ENCODE measurements at places on chromosomes 6 and 20. TPM values are rescaled to one million over a fixed set of nuclear protein-coding genes. Genes with fewer than 3 reads are reported as not detected.

DNA sequence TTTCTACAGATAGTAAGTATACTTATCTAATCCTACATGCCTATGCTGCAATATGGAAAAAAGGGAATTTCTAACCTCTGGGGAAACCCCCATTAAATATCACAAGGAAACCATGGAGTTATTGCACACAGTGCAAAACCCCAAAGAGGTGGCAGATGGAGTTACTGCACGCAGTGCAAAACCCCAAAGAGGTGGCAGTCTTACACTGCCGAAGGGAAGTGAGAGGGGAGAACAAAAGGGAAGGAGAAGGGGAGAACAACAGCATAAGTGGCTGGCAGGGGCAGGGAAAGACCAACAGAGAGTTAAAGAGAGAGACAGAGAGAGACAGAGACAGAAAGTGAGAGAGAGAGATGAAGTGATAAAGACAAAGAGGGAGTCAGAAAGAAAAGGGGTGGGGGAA is 43.8 kb upstream of the EIF2S2 start:
- no peak for DNase-seq

- no peak for DNase-seq
Observed at GRCh38 chr6:32932132-32932868, 8.5 kb downstream of the HLA-DMB start.

GRCh38 chr6:92047860-92048259 is 1371.5 kb downstream of the EPHA7 start:
- no peak for DNase-seq

DNA sequence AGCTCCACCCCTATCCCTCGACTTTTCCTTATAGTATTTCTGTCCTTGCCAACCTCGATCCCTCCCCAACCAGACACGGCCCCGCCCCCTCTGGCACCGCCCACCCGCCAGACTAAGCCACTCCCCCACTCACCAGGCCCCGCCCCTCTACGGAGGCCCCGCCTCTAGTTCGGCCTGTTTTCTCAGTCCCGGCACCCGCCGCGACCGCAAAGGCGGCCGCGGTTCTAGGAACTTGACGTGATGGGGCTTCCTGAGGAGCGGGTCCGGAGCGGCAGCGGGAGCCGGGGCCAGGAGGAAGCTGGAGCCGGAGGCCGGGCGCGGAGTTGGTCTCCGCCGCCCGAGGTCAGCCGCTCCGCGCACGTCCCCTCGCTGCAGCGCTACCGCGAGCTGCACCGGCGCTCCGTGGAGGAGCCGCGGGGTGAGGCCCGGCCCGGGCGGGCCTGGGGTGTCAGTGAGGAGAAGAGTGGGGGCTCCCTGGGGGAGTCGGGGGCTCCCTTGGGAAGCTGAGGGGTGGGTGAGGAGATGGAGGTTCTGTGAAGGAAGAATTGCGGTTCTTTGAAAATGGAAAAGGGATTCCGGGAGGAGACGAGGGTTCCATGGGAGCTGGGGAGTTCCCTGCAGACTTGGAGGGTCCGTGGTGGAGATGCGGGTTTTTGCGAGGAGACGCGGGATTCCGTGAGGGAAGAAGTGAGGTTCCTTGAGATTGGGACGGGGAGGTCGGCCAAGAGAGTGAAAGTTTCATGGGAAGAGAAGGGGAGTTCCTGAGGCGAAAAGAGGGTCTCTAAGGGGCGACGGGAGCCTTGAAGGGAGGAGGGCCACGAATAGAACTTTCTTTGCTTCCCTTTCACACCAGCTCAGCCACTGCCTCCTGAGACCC is at the start of gene ACSS2:
TSS of gene ACSS2 (plus strand) at position 207 of the 877 bp plus-strand sequence. CDS start at position 241, 34 bp downstream.
- DNase-seq, result peak; percentile 97

DNA sequence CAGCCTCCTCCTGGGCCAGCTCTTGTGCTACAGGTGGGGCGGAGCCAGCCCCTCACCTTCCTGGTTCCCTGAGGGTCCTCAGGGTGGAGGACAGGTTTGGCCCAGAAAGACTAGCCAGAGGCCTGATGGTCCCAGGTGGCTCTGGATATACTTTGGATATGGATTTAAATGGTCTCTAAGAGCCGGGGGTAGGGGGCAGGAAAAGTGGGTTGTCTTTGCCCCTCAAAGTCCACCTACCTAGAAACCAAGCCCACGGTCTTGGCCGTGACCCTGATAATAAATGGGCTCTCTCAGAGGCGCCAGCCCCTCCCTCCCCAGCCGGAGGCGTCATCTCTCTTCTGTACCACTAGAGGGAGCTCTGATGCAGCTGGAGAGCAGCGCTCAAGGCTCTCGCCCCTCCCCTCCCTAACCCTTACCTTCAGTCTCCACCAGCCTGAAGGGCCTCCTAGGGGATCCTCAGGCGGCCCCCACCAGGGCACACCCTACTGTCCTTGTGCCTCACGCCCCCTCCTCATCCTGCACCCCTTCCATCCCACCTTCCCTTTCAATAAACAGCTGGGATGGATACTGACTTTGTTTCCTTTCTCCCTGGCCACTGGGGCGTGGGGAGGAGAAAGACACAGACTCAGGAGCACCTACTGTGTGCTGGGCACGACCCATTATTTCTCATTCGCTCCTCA is 7.5 kb downstream of the NRSN2 start:
- peak; percentile 67 for DNase-seq

DNA sequence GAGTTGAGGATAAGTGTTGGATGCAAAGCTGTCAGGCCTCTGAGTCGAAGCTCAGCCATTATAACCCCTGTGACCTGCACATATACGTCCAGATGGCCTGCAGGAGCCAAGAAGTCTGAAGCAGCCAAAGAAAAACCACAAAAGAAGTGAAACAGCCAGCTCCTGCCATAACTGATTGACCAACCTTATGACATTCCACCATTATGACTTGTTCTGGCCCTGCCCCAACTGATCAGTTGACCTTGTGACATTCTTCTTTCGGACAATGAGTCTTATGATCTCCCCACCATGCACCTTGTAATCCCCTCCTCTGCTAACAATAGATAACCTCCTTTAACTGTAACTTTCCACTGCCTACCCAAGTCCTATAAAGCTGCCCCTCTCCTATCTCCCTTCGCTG is 133.7 kb upstream of the AGPAT4 start:
- no peak for DNase-seq

- no peak for DNase-seq
Observed at GRCh38 chr20:52941808-52942207, 30.4 kb upstream of the TSHZ2 start.

GRCh38 chr6:3520281-3521230 is 63.7 kb upstream of the SLC22A23 start:
- no peak for DNase-seq

DNA sequence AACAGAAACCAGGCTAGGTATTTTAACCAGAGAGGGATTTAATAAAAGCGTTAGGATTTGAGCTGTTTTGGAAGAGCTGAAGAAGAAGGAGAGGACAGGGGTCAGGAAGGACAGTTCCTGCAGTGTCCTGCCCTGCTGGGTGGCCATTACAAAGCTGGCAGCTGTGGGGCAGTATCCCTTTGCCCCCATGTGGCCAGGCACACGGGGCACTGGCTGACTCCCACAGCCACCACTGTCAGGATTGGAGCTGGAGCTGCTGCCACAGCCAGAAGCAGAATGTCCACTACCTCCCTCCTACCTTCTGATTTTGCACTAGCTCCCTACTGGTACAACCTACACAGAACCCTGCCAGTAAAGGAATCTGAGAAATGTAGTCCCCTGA is 46.5 kb downstream of the SLC22A3 start:
- no peak for DNase-seq

DNA sequence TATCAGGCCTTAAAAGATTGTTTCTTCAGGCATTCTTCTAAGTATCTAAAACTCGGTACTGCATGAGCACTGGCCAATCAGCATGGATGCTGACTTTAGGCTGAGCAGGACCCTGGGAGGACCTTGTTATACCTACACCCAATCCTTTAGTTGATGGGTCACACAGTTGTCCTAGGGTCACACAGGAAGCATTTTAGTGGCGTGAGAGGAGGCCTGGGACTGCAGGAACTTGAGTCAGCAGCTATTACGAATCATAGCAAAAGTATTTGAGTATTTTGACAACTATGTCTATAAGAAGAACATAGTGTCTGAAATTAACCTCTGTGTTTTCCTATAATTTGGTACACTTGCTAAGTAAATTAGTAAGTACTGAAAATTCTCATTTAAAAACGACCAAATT is 741.4 kb downstream of the HACE1 start:
- no peak for DNase-seq

DNA sequence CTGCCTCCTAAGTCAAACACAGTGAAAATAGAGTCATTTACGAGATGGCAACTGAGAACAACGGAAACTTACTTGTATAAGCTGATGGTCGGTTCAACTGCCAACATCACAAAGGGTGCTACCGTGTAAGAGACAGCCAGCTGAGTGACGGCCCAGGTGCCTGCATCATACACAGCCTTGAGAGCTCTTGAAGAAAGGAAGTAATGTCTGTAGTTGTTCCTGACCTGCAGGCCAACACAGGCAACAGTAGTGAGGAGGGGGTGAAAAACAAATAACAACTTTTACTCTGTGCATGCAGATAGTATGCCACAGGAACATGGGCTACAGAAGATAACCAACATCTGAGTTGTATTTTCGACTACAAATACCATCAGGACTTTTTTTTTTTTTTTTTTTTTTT is 102.7 kb downstream of the MBOAT1 start:
- DNase-seq, result no peak

DNA sequence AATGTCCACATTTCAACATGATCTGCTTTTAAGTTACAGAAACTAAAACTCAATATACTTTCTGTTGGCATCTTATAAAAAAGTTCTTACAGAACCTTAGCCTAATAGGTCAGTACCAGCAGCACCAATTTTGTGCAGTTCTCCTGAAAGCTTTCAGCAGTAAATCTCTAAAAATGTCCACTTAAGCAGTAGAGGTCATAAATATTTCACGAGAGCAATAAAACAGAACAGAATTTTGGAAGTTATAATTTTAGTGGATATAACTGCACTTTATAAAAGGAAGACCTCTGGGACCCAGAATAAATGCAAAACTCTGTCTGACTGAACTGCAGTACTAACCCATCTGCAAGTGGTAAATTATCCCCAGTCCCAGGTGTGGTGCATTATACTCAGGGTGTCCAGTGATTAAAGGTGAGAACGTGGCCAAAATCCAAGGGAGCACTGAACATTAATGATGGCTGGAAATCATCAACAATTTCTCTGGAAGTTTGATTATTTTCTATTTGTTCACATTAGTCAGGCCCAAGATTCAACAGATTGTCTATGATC is 172.6 kb upstream of the RSPO3 start:
- no peak for DNase-seq

DNA sequence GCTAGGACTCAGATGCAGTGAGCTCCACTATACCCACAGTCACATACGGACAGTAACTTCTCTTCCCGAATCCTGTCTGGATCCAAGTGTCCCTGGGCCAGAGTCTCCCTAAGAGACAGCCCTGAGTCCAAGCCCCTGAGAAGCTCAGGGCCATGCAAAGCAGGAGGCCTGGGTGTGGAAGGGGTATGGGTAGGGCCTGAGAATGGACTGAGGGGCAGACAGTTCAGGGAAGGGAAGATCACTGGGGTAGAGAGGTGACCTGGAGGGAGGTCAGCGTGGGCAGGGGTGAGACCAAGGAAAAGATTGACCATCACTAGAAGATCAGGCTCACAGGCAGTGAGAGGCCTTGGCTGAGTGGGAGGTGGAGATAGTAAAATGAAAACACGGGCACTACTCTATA is 8.8 kb downstream of the RPS6KA2 start:
- no peak for DNase-seq

GRCh38 chr6:136895901-136896300 is 26.2 kb upstream of the SLC35D3 start:
- DNase-seq, result no peak

- no peak for DNase-seq
Observed at GRCh38 chr6:26550250-26550993, 12.3 kb downstream of the HMGN4 start.

DNA sequence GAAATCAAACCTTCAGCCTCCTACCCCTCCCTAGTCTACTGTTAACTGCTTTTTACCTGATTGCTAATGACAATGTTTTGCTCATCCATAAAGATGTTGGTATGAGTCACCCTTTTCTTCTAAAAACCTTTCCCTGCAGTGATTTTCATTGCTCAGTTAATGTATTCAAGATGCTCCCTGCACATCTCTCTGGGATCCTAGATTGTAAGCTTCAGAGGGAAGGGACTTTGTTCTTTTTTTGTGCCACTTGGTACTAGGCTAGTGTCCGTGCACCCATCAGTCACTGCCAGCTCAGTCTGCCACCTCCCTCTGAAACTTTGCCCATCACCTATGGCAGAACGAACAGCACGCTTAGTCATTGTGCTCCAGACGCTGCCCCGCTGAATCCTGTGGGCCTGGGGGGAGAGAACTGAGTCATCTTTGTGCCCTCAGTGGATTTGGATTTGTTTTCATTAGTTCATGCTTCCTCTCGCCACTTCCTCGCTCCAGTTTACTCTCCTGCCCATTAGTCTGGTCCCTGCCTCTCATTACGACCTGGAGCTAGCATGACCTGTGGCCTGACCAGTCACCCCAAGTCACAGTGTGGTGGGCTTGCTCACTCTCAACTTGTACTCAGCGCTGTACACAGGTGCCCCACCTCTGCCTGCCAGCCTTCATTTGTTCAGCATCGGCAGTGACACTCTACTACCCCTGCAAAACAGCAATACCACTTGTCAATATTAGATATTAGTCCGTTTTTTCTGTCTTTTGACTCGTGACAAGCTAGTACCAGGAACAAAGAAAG is 78.0 kb upstream of the TMEM181 start:
- no peak for DNase-seq

DNA sequence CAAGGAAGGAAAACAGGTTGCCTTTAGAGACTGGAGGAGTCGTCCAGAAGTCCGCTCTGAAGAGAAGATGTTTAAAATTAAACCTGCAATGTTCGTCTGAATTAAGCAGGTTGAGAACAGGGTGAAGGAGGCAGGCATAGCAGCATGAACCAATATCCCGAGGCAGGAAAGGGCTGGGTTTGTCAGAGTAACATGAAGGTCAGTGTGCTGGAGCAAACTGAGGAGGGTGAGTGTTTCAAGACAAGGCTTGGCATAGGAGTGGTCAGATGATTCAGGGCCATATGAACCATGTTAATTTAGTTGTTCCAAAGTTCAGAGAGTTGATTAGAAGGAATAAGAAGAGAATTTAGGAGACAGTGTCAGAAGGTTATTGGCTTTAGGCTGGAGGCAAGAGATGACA is 93.3 kb downstream of the UTRN start:
- DNase-seq, result no peak

DNA sequence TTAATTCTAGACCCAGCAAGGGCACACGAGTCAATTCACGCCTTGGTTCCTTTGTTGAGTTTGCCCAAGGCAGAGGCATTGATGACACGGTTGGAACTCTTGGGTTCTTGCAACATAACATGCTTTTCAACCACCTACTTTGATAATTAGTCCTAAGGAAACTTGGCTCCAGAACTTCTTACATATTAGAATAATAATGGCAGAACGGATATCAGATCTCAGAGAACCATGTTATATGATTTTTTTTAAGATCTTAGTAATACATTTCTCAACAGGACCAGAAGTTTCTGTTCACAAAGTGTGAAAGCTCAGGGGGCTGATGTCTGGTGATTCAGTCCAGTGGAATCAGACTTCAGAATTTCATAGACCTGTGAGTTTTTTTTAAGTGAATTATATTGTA is 19.2 kb downstream of the SPTLC3 start:
- no peak for DNase-seq

Gene PNLDC1
- 2.8 TPM for total RNA-seq

Gene RAE1
- 32.2 TPM for total RNA-seq

Gene GJA1
- 201 TPM for total RNA-seq

Gene PRSS35
- 0.99 TPM for total RNA-seq

Gene MLN
- not detected for total RNA-seq

Gene CABLES2
- 10.5 TPM for total RNA-seq

Gene CCN6
- not detected for total RNA-seq

Gene LTB
- total RNA-seq, result not detected

Gene TBC1D32
- total RNA-seq, result 26.4 TPM

Gene C20orf144
- 0.50 TPM for total RNA-seq

Gene IL17A
- total RNA-seq, result not detected

Gene POU5F1
- not detected for total RNA-seq

All from dorsolateral prefrontal cortex (tissue), 122 donors.